ENCODE measurements at places on chromosomes 4 and X. TPM values are rescaled to one million over a fixed set of nuclear protein-coding genes. Genes with fewer than 3 reads are reported as not detected.

Gene PAGE5
- total RNA-seq: not detected

Gene CCNB3
- 2.1 TPM for total RNA-seq

Gene PNMA6A
- not detected for total RNA-seq

Gene DCLK2
- total RNA-seq: 5.7 TPM

Gene F11
- total RNA-seq: 0.42 TPM

Gene FGF13
- total RNA-seq: 55.6 TPM

Gene CENPVL3
- not detected for total RNA-seq

GRCh38 chr4:88277711-88278225, 6.6 kb downstream of the PPM1K start:
- H3K27me3 ChIP-seq: no peaks in the 10 kb centered on the region
- peaks cover 15% of the 10 kb centered on the region for H3K36me3 ChIP-seq
- DNase-seq: no peak
- H3K27ac ChIP-seq: no peak overlapping the region

DNA sequence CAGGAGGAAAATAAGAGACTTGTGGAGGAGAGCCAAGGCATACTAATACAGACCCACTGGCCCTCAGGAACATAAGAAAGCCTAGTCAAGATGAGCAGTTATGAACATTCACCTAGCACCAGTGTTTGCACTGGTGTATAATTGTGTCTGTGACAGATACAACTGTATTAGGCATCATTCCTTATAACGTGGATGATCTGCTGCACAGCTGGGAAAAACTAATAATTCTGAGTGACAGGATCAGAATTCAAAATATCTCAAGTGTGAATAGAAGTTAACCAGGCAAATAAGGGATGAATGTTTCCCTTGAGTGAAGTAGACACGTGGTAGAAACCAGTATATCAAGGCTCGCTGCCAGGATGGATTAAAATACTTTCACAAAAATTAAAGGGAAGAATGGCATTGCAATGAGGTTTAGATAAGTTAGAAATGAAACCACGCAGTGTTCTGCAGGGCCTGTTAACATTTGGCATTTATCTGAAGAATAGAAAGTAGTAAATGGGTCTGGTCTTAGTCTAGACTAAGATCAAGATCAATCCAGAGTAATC, 325.9 kb downstream of the EPHA5 start:
- no peak overlapping the region for H3K4me3 ChIP-seq
- DNase-seq: peak; percentile 46
- peaks cover 5% of the 10 kb centered on the region for H3K4me1 ChIP-seq
- no peak overlapping the region for H3K27ac ChIP-seq
- H3K27me3 ChIP-seq: no peaks in the 10 kb centered on the region

DNA sequence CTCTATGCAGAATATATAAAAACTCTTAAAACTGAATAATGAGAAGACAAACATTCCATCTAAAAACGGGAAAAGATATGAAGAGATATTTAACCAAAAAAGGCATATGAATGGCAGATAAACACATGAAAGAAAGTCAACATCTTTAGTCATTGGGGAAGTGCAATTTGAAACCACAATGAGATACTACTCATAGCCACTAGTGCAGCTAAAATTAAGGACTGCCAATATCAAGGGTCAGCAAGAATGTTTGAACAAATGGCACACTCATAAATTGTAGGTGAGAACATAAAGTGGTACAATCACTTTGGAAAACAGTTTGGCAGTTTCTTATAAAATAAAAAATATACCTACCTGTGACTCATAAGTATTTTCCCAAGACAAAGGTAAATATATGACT, 534.9 kb upstream of the DIPK2B start:
- H3K4me1 ChIP-seq: no peaks in the 10 kb centered on the region
- H3K36me3 ChIP-seq: no peaks in the 10 kb centered on the region
- H3K4me3 ChIP-seq: no peak overlapping the region
- no peak for DNase-seq

- H3K36me3 ChIP-seq: no peaks in the 10 kb centered on the region
- H3K27me3 ChIP-seq: 0 out of 2 replicates have a peak, but pooled peaks cover under 1% of the 10 kb centered on the region
- H3K27ac ChIP-seq: no peak overlapping the region
- H3K4me3 ChIP-seq: no peak overlapping the region
- no peaks in the 10 kb centered on the region for H3K4me1 ChIP-seq
- no peak for DNase-seq
These were observed 93.0 kb upstream of the NPFFR2 start for GRCh38 chr4:71938776-71939175.

DNA sequence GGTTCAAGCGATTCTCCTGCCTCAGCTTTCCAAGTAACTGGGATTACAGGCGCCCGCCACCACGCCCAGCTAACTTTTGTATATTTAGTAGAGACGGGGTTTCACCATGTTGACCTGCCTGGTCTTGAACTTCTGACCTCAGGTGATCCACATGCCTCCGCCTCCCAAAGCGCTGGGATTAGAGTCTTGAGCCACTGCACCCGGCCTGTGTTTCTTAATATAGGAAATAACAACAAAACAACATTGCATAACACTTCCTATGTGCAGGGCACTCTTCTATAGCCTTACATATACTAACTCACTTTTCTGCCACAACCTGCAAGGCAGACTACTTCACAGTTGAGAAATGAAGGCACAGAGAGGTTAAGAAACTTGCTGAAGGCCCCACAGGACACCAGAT, 12.8 kb upstream of the TMEM131L start:
- no peaks in the 10 kb centered on the region for H3K27me3 ChIP-seq
- H3K4me1 ChIP-seq: peaks cover 2% of the 10 kb centered on the region
- no peak overlapping the region for H3K4me3 ChIP-seq
- no peaks in the 10 kb centered on the region for H3K36me3 ChIP-seq

- H3K27ac ChIP-seq: no peak overlapping the region
- no peaks in the 10 kb centered on the region for H3K36me3 ChIP-seq
- H3K4me3 ChIP-seq: no peak overlapping the region
- H3K27me3 ChIP-seq: no peaks in the 10 kb centered on the region
These were observed 29.8 kb upstream of the EMCN start for GRCh38 chr4:100547541-100548199.

GRCh38 chrX:64570204-64570603, 175.0 kb upstream of the MTMR8 start:
- no peaks in the 10 kb centered on the region for H3K4me1 ChIP-seq
- H3K27ac ChIP-seq: no peak overlapping the region
- H3K36me3 ChIP-seq: no peaks in the 10 kb centered on the region
- H3K4me3 ChIP-seq: no peak overlapping the region
- no peaks in the 10 kb centered on the region for H3K27me3 ChIP-seq

DNA sequence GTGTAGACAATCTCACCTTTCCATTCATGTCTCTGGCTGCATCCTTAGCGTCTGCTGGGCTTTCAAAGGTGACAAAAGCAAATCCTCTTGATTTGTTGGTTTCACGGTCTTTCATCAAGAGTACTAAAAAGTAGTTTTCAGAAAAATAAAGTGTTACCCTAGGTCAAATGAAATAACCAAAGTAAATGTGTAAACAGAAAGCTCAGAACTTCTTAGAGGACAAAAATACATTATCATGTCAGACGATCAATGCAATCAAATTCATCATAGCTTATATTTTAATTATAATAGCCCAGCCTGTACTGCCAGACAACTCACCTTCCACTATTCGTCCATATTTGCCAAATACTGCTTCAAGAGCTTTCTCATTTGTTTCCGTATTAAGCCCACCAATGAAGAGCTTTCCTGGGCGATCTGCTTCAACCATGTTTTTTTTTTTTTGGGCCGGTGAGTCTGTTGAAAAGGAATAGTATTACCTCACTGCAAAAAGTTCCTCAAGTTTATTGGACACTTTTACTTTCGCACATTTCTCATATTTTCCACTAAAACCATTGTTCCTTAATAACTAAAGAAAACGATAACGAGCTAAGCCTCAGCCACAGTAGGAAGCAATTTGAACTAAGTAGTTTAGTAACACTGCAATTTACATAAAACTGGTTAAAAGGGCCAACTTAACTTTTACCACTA, 1.4 kb downstream of the RBMX start:
- H3K27me3 ChIP-seq: no peaks in the 10 kb centered on the region
- H3K4me1 ChIP-seq: 0 out of 2 replicates have a peak, but pooled peaks cover 2% of the 10 kb centered on the region
- H3K27ac ChIP-seq: peak overlapping the region; percentile 97
- DNase-seq: no peak
- peaks cover 53% of the 10 kb centered on the region for H3K36me3 ChIP-seq

GRCh38 chrX:132086672-132087071, 41.1 kb downstream of the FRMD7 start:
- no peaks in the 10 kb centered on the region for H3K36me3 ChIP-seq
- H3K4me3 ChIP-seq: no peak overlapping the region
- no peaks in the 10 kb centered on the region for H3K4me1 ChIP-seq
- no peak overlapping the region for H3K27ac ChIP-seq

DNA sequence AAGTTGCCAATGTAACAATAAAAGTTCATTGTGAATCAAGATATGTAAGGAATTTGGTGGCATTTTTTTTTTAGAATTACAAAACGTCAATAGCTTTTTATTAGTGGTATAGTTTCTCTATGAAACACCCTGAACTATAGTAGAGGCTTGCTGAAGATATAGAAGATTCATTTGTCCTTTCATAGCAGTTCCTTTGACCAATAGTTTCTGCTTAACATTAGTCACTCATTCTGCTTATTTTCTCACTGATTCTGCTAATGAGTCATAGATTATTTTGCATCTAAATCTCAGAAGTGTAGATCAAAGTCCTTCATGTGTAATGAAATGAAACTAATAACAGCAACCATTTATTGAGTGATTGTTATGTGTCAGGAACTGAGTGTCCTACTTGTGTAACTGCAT, 205.0 kb upstream of the TET2 start:
- no peak for DNase-seq
- H3K4me3 ChIP-seq: no peak overlapping the region
- no peak overlapping the region for H3K27ac ChIP-seq
- H3K36me3 ChIP-seq: no peaks in the 10 kb centered on the region
- H3K27me3 ChIP-seq: no peaks in the 10 kb centered on the region

DNA sequence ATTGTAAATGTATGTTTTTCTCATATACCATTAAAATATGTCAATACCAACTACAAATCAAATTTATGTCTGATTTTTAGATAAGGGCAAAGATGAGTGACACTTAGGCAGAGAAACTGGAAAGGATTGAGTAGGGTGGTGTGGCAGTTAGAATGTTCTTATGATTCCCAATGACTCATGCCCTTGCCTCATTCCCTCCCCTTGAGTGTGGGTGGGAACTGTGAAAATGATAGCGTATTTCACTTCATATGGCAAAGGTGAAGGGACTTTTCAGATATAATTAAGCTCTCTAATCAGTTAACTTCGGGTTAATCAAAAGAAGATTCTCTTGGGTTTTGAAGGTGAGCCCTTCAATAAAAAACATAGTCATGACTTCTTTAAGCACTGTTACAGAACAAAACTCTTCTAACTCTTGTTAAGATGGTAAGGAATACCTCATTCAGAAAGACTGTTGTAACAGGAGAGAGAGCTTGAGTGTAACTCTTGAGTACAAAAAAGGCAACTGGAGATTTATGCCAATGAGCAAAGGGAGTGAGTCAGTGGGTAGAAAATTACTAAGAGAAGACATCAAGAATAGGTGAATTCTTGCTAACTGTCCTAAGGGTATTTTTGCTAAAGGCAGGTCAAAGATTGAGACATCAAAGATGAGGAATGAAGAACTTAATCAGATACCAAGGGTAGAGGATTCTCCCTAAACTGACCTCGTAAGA, 329.5 kb downstream of the KCTD8 start:
- no peak overlapping the region for H3K27ac ChIP-seq
- H3K27me3 ChIP-seq: no peaks in the 10 kb centered on the region
- no peaks in the 10 kb centered on the region for H3K36me3 ChIP-seq

GRCh38 chr4:124710015-124710741, 2.4 kb downstream of the ANKRD50 start:
- peaks cover 16% of the 10 kb centered on the region for H3K36me3 ChIP-seq
- H3K27ac ChIP-seq: no peak overlapping the region
- DNase-seq: no peak
- H3K4me1 ChIP-seq: peaks cover 8% of the 10 kb centered on the region
- H3K4me3 ChIP-seq: peak overlapping the region; percentile 96

- H3K4me3 ChIP-seq: no peak overlapping the region
- no peaks in the 10 kb centered on the region for H3K4me1 ChIP-seq
- no peaks in the 10 kb centered on the region for H3K27me3 ChIP-seq
- no peak for DNase-seq
These were observed 62.0 kb upstream of the SLC10A4 start for GRCh38 chr4:48421101-48421500.

- H3K36me3 ChIP-seq: no peaks in the 10 kb centered on the region
- no peak for DNase-seq
- H3K4me3 ChIP-seq: no peak overlapping the region
- H3K4me1 ChIP-seq: no peaks in the 10 kb centered on the region
- no peak overlapping the region for H3K27ac ChIP-seq
These were observed 1017.6 kb upstream of the HS3ST1 start for GRCh38 chr4:12446256-12446655.

DNA sequence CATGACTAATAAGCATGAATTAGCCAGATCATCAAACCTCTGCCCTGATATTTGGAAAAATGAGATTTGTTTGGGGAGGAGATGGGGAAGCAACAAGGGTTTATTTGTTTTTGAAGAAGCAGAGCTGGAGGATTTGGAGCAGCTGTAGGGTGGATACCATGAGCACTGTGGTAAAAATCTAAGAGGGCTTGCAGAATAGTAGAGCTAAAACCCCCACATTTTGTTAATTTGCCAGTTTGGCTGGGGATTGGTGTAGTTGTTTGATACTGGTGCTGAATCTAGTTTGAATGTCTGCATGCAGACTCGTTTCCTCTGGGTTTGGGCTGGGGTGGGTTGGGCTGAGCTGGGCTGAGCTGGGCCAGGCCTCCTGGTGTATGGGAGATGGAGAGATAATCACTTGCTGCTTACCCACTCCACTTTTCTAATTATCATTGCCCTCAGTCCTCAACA, 43.7 kb downstream of the SMAD1 start:
- peak overlapping the region; percentile 27 for H3K4me3 ChIP-seq
- peaks cover 2% of the 10 kb centered on the region for H3K36me3 ChIP-seq
- peaks cover 27% of the 10 kb centered on the region for H3K4me1 ChIP-seq
- H3K27ac ChIP-seq: peak overlapping the region; percentile 95

GRCh38 chrX:45031830-45032378, 158.9 kb downstream of the KDM6A start:
- H3K27me3 ChIP-seq: no peaks in the 10 kb centered on the region
- H3K4me1 ChIP-seq: no peaks in the 10 kb centered on the region

GRCh38 chr4:1464581-1465171, 58.4 kb upstream of the NKX1-1 start:
- DNase-seq: no peak
- peaks cover 26% of the 10 kb centered on the region for H3K4me1 ChIP-seq
- no peak overlapping the region for H3K27ac ChIP-seq
- no peak overlapping the region for H3K4me3 ChIP-seq
- H3K27me3 ChIP-seq: peaks cover 6% of the 10 kb centered on the region

GRCh38 chr4:152644130-152644529, 35.7 kb downstream of the TMEM154 start:
- H3K4me1 ChIP-seq: no peaks in the 10 kb centered on the region
- DNase-seq: no peak
- no peak overlapping the region for H3K4me3 ChIP-seq

Measured in SJCRH30 (cell line).